ENCODE measurements at places on chromosomes 4 and X.

- peak; percentile 88 for DNase-seq
Observed at GRCh38 chr4:156294577-156294976, 340.9 kb upstream of the CTSO start.

DNA sequence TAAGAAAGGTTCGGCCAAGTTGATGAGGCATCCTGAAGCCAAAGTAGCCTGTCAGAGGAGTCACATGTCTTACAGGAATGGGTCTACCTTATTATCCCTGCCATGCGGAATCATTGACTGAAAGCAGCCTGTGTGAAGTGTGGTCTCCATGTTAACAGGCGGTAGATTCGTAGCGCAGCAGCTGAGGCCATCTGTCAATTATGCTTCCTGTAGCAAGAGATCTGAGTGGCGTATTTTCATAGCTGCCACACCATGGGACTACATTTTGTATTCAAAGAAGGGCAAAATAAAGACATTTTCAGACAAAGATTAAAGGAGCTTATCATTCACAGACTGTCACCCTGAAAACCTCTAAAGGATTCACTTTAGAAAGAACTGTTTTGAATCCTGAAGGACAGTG, 11.2 kb upstream of the MED14 start:
- no peak for DNase-seq

DNA sequence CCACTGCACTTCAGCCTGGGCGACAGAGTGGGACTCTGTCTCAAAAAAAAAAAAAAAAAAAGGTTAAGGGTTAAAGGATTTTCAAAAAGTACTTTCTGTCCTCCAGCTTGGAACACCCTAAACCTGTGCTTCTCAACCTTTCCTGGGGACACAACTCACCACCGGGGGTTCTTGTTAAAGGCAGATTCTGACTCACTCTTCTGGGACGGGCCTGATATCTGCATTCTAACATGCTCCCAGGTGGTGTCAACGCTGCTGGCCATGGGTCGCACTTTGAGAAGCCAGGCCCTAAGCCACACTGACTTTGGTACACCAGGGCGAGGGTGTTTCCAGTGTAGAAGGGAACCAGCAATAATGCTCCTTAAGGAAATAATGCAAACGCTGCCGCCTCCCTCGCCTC, 46.1 kb downstream of the AFAP1 start:
- no peak for DNase-seq

DNA sequence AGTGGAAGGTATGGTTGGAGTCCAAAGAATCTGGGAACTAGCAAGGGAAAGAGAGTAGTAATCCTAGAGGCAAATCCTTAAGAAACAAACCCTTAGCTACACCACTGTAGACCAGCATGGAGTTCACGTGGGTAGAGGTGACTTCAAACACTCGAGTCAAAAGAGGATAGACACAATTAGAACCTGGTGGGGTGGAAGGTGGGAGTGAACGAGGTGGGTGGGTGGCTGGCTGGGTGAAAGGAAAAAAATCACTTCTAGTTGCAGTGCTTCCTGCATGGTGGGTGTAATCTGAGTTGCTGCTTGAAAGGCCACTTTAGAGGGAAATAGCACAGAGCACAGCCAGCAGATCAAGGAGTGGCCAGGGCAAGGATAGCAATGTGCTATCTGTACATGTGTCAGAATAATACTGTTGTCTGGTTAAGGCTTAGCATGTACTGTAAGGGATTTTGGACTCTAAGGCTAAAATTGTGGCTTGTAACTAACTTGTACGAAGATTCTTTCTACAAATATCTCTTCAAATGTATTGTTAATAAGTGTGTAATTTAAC, 356.2 kb downstream of the GRIA2 start:
- DNase-seq = no peak

GRCh38 chr4:5992171-5992827, 25.9 kb downstream of the C4orf50 start:
- no peak for DNase-seq

DNA sequence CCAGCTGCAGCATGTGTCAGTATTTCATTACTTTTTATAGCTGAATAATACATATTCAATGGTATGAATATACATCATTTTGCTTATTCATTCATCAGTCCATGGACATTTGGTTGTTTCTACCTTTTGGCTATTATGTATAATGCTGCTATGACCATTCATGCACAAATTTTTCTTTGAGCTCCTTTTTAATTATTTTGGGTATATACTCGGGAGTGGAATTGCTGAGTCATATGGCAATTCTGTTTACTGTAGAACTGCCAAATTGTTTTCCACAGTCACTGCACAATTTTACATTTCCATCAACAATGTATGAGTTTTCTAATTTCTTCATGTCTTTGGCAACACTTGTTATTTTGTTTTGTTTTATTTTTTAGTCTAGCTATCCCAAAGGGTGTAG, 405.9 kb upstream of the PITX2 start:
- no peak for DNase-seq
